ENCODE measurements at places on chromosomes 2 and 18.

DNA sequence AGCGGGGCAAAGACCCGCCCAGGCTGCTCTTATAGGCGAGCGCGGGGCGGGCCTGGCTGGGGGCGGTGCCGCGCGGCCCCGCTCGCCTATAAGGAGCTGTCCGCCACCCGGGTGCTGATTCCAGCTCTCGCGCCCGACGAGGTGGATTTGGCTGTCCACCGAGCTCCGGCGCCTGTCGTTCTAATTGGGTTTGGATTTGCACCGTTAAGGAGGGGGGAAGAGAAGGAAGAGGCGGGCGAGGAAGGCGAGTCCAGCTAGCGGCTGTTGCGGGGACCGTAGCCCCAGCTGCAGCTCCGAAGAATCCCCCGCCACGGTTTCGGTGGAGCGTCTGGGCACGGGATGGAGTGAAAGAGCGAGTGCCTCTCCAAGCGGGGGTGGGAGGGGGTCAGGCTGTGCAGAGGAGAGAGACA lies at the start of gene CNTNAP5:
TSS of gene CNTNAP5 (plus strand) at position 117 of the 410 bp plus-strand sequence. CDS start 364 bp downstream, outside the sequence.
- DNase-seq: peak; percentile 46

GRCh38 chr2:219291910-219292490 lies 12.8 kb downstream of the DNAJB2 start:
- DNase-seq: no peak

GRCh38 chr2:230758566-230759480 lies 46.2 kb downstream of the CAB39 start:
- DNase-seq: no peak

- DNase-seq: no peak
Observed at GRCh38 chr2:34105006-34105767, 506.1 kb upstream of the FAM98A start.

GRCh38 chr2:42569883-42570282 lies 1.5 kb downstream of the MTA3 start:
- peak; percentile 35 for DNase-seq

DNA sequence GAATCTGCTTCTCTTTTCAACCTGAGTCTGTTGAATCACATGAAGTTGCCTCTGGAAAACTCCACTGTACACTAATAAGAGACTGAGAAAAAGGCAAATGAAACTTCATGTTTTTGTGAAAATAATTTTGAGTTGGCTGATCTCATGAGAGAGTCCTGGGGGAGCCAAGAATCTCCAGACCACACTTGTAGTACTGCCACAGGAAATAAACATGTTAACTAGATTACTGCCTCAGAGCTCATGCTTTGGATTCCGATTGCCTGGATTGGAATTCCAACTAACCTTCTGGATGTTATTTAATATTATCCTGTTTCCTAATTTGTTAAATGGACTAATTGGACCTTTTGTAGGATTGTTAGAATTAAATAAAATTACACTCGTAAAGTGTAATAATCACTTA lies 25.2 kb downstream of the NUP35 start:
- DNase-seq: peak; percentile 32

GRCh38 chr2:234388591-234388990 lies 108.3 kb downstream of the ARL4C start:
- no peak for DNase-seq

DNA sequence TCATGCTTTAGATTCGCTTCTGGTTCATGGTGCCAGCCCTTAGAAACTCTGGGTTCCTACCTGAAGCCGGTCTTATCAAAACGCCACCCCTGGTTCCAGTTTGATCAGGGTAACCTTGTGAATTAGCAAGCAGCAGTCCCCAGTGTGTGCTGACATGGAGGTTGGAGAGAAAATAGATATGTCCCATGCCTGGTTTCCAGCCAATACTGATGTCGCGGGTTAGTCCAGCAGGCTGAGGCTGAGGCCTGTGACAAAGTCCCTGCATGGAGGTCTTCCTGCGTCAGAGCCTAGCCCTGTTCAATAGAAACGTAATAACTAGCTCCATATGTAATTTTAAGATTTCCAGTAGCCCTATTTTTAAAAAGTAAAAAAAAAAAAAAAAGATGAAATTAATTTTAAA lies 28.2 kb downstream of the LPIN1 start:
- DNase-seq: no peak

DNA sequence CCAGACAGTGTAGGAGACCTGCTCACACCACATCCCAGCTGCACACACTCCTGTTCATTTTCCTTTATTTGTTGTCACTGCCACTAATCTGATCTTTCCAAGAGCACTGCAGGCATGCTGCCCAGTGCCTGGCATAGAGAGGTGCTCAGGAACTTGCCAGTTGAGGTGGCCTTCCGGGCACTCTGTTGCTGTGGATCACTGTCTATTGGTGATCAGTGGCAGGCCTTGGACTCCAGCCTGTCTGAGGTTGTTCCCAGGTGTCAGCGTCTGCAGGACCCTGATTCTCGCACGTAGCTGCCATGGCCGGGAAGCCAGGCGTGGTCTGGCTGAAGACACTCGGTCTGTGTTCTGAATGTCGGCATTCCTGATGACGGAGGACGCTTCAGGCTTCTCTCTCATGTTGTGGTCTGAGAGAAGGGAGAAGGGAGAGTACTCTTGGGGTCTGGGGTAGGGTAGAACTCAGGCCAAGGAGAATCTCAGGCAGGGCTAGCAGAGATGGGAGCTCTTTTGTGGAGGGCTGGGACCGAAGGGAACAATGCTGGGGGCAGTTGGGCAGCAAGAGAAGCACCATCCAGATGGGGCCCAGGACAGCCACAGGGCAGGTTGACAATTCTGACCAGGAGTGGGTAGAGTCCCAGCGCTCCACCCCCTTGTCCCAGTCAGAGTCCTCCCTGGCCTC lies 240.9 kb downstream of the MYCN start:
- DNase-seq: peak; percentile 82

DNA sequence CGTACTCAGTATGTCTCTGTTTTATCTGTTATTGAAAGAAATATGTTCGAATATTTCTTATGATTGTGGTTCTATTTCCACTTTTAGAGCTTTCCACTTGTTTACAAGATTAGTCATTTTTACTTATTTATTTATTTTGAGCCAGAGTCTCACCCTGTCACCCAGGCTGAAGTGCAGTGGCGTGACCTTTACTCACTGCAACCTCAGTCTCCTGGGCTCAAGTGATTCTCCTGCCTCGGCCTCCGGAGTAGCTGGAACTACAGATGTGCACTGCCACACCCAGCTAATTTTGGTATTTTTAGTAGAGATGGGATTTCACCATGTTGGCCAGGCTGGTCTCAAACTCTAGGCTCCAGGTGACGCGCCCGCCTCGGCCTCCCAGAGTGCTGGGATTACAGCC lies 53.3 kb downstream of the HIBCH start:
- no peak for DNase-seq

- DNase-seq: no peak
Observed at GRCh38 chr2:57490741-57491140, 555.9 kb upstream of the VRK2 start.

DNA sequence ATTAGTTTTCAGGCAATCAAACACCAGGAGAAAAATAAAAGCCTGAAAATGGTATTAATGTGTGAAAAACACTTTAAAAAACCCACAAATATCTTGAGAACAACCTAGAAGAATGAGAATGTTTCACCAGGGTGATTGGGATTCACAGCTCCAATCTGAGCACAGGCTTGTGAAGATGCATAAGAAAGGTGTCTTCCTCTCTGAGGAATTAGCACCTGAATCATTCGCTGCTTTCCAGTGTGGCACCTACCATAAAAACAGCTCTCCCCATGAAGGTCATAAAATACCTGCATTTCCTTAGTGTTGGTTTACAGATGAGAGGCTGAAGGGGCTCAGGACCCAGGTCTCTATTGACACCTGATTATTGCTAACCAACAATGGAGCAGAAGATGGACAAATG lies 499.7 kb upstream of the KLHL29 start:
- DNase-seq: no peak

DNA sequence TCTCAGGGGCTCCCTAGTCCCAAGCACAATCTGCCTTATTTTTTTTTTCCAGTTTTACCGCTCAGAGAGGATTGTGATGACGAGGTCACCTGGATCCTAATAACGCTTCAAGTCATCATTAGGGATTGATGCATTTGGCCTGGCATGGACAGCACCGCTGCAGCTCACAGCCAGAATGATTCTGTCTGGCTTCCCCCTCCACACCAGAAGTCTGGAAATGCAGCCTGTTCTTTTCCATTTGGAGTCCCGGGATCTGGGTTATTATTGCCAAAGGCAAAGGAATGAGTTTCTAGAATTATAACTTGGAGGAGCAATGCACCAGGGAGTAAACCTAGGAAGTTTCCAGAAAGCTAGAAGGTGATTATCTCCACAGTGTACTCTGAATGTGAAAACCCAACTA lies 81.1 kb upstream of the TAF1B start:
- DNase-seq: no peak

- DNase-seq: no peak
Observed at GRCh38 chr18:37222354-37222998, 343.1 kb downstream of the CELF4 start.

GRCh38 chr2:191013682-191013931 lies 364 bp downstream of the STAT1 start:
- no peak for DNase-seq

- DNase-seq: peak; percentile 33
Observed at GRCh38 chr2:169670215-169670651, 24.0 kb downstream of the CFAP210 start.

DNA sequence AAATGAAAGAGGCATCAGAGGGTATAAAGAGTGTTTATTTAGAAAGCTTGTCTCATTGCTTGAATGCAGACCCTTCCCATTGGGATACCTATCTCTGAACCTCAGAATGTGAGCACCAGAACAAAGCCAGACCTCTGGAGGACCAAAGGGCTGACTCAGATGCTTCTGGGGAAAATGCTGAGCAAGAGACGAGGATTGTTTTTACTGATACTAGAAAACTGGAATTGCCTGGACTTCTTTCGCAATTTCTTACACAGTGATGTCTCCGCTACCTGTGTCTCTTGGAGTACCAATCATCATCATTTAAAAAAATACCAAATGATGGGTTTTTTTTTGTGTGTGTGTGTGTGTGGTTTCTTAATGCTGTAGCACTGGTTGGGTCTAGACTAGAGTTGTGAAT lies 55.6 kb upstream of the CCDC85A start:
- no peak for DNase-seq

GRCh38 chr2:174636987-174637386 lies 39.4 kb upstream of the WIPF1 start:
- DNase-seq: no peak

DNA sequence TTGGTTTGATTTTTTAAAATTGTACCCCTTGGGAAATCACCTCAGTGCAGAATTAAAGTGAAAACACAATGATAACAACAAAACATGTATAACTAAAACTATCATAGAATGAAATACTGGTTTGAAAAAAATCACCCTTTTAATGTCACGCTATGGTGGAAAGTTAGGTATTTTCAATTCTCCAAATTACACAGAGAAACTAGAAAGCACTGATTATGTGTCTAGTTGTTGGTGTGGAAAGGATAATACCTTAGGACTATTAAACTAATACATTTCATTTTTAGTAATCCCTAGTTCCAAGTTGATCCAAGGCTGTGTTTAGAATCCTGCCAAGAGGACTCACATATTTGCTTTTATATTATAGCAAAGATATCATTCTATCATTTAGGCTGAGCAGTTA lies 71.2 kb downstream of the NUP35 start:
- DNase-seq: no peak

GRCh38 chr2:42795841-42796301 lies 3.5 kb upstream of the HAAO start:
- no peak for DNase-seq

- no peak for DNase-seq
Observed at GRCh38 chr2:177029501-177029900, 183.1 kb upstream of the HNRNPA3 start.

DNA sequence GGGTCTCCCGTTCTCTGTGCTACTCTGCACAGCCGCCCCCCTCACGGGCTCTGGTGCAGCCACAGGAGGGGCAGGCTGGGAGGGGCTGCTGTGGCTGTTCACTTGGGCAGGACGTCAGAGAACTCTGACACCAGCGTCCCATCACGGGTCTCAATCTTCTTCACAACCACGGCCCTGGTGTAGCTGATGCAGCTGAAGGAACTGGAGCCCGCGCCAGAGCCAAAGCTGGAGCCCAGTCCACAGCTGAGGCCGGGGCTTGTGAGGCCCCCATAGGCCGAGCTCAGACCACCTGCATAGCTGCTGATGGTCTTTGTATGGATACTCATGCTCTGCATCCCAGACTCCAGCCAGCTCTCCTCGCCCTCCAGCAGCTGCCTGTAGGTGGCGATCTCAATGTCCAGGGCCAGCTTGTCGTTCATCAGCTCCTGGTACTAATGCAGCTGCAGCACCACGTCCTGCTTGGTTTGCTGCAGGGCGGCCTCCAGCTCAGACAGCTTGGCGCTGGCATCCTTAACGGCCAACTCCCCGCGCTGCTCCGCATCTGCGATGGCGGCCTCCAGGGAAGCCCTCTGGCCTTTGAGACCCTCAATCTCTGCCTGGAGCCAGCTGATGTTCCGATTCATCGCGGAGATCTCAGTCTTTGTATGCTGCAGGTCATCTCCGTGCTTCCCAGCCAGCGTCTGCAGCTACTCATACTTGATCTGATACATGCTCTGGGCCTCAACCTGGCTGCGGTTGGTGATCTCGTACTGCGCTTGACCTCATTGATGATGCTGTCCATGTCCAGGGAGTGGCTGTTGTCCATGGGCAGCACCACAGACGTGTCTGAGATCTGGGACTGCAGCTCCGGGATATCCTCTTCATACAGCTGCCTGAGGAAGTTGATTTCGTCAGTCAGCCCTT lies 7.4 kb upstream of the DUSP19 start:
- DNase-seq: peak; percentile 61

DNA sequence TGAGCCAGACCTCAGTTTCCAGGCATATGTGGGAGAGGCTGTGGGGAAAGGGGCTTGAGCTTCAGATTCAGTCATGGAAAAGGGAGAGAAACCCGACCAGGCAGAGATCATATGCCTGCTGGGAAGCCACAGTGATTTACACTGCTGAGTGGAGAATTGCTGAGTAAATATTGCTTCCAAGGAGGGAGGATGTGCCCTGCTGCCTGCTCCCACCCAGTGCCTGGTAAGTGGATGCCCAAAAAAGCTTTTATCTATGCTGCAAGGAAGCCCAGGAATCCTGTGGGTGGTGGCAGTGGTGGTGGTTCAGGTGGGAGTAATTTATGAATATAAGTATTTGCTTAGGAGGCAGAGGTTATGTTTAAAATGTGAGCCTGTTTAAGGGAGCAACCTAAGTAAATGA lies 39.5 kb downstream of the INO80C start:
- no peak for DNase-seq

DNA sequence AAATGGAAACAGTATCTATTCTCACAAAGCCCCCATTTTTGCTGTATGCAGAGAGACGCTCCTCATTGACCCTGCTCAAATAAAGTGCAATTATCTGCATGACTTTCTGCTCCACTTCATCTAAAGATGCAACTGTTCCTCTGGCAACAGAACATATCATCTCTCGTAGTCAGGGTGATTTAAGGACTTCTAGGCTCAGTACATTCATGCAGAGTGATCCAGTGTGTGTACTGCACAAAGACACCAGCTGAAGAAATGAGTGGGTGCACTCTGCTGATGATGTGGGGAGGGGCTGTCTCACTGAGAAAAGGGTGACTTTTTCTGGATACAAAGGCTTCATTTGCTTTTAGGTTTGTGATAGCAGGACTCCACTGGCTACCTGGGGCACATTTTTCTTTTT lies 355.2 kb downstream of the GALNT13 start:
- DNase-seq: no peak

- no peak for DNase-seq
Observed at GRCh38 chr2:215565897-215566296, 130.0 kb upstream of the FN1 start.

- DNase-seq: no peak
Observed at GRCh38 chr2:134289225-134289624, 35.4 kb downstream of the MGAT5 start.

Measured in stomach (tissue), 19 donors.